ENCODE measurements at places on chromosomes 2 and 18.

- DNase-seq: peak; percentile 79
Observed at GRCh38 chr18:13376298-13376840, 157.8 kb downstream of the LDLRAD4 start.

GRCh38 chr2:202771336-202771735, 100.2 kb downstream of the ICA1L start:
- no peak for DNase-seq

GRCh38 chr2:16816016-16816415, 150.4 kb upstream of the CYRIA start:
- DNase-seq: no peak

- no peak for DNase-seq
Observed at GRCh38 chr2:213149294-213149875, 2.0 kb downstream of the IKZF2 start.

DNA sequence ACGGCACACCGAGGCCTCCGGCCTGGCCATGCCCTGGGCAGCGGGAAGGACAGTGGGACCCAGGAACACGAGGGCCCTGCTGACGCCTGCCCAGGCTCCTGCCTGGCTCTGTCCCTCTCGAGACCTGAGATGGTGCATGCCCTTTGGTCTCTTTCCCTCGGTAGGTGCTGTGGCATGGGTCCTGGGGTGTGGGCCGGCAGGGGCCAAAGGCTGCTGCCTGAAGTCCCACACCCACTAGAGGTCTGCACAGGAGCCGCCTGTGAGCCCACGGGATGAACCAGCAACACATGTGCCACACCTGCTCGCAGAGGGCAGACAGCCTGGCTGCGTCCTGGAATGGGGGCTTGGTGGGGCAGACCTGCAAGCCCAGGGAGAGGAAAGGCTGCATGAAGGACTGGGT, 73.3 kb downstream of the NDUFA10 start:
- DNase-seq: no peak

GRCh38 chr18:24475926-24476589, 15.6 kb downstream of the HRH4 start:
- no peak for DNase-seq

DNA sequence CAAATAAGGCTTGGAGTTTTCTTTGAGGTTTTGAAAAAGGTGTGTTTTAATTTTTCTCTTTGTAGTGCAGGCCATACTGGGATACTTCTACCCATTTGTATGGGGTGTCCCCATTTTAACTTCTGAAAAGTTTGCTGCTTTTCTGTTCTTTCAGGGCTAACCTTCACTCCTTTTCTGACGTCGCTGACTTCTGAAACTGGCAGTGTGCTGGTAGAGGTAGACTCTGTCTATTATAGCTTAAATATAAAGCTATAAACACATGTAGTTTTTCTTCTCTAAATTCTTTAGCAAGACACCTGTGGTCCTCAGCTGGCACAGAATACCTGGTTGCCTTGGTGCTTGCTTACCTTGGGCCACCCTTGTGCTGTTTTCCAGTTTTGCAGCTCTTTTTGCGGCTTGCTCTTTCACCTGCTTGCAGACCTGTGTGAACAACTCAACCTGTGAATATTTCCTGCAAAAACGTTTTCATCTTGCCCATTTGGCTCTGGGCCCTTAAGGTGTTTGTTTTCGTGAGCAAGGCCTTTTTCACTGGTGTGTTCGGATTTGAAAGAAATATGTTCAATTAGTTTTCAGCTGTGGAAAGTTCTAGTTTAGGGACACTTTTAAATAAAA, 42.2 kb downstream of the PHLPP1 start:
- no peak for DNase-seq

- no peak for DNase-seq
Observed at GRCh38 chr18:45066210-45066609, 385.5 kb downstream of the SETBP1 start.

DNA sequence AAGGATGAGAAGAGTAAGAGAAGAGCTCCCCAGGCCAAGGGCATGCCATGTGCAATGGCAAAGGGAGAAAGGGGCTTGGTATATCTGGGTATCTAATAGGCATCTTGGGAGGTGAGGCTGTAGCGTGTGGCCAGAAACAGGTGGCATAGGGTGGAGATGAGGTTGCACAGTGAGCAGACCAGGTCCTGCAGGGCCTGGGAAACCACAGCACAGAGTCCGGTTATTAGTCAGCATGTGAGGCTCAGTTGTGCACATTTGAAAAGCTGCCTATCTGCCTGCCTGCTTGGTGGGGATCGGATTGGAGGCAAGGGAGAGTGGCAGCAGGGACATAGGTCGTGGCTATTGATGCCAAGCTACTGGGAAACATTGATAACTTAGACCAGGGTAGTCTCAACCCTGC, 190.6 kb downstream of the TPGS2 start:
- no peak for DNase-seq

DNA sequence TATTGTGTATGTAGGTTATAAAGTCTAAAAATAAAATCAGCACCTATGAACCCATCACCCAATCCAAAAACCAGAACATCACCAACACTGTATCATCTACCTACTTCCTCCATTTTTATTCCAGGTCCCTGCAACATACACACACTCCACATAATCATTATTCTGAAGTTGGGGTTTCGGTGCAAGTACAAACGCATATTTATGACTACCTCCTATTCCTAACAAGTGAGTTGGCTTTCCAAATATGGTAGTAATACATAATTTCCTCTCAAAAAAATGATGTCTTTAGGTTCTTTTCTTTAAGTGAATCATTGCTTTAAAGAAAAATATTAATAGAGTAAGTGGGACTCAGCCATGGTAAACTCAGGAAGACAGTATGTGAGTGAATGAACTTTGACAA, 3.3 kb downstream of the ACVR1 start:
- DNase-seq: no peak

All from CD4-positive, alpha-beta T cell treated with Interleukin-17A for 4 hours (primary cell).